Mammary microvascular endothelial cell (primary cell): ENCODE measurements at places on chromosomes 6 and 20. TPM values are rescaled to one million over a fixed set of nuclear protein-coding genes. Genes with fewer than 3 reads are reported as not detected.

Gene GSTA3
- total RNA-seq = not detected in 2 replicates

Gene ADGRF5
- total RNA-seq = 185 and 208 TPM in 2 replicates

Gene HMGCLL1
- not detected in 2 replicates for total RNA-seq

Gene IMPG1
- total RNA-seq = not detected in 2 replicates

Gene TSBP1
- total RNA-seq = not detected in 2 replicates

Gene IRF4
- total RNA-seq = not detected in 2 replicates

Gene HSPA12B
- 49.3 and 50.2 TPM in 2 replicates for total RNA-seq

Gene PTPRK
- 47.2 and 57.2 TPM in 2 replicates for total RNA-seq
